ENCODE measurements at places on chromosomes 1 and 21.

DNA sequence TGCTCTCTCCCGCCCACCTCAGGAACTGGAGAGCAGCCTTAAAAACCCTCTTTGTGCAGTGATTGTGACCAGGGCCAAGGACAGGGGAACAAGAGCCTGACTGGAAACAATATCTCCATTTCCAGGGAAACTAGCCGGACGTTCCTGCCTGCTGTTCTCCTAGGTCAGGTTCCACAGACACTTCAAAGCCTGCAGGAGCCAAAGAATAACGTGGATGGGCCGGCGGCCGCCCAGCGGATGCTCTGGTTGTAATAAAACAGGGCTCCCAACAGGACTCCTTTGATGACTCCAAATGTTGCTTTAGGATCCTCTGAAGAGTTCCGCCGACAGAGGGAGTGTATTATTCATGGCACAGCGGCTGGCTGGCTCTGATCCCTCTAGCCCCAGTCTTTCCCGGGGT lies 162.2 kb downstream of the PLXNA2 start:
- peak; percentile 45 for DNase-seq

DNA sequence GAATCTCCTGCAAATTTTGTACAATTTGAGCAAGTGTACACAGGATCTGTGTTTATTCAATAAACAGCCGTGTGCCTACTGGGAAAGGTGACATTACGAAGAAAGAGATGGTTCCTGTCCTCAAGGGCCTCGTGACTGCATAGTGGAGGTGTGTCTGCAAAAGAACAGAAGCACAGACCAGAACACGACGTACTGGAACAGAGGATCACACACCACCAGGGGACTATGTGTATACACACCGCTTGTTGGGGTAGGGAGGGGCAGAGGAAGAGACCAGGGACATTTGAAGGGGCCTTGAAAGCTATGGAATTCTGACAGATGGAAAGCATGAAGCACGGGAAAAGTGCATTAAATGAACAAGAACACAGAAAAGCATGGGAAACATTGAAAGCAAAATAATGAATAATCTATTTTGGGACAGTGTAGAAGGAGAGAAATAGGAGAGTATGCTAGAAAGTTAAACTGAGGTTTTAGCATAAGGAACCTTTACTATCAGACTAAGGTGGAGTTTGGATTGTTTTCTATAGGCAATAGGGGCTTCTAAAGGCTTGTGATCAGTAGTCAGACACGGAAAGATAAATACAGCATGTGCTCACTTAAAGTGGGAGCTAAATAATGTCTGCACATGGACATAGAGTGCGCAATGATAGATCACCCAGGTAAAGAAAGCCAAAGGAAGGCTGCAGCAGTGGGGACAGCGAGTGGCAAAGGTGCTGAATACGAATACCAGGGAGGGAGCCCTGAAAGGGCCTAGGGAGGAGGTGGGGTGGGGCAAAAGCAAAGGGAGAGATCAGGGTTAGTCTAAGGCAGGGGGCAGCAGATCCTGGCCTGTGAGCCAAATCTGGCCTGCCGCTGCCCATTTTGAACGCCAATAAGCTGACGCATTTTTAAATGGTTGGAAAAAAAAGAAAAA lies 11.0 kb downstream of the JAK1 start:
- DNase-seq: no peak

GRCh38 chr1:104787866-104788510 lies 1038.3 kb downstream of the AMY1C start:
- DNase-seq: no peak

GRCh38 chr1:186772228-186772627 lies 56.5 kb upstream of the PLA2G4A start:
- no peak for DNase-seq

DNA sequence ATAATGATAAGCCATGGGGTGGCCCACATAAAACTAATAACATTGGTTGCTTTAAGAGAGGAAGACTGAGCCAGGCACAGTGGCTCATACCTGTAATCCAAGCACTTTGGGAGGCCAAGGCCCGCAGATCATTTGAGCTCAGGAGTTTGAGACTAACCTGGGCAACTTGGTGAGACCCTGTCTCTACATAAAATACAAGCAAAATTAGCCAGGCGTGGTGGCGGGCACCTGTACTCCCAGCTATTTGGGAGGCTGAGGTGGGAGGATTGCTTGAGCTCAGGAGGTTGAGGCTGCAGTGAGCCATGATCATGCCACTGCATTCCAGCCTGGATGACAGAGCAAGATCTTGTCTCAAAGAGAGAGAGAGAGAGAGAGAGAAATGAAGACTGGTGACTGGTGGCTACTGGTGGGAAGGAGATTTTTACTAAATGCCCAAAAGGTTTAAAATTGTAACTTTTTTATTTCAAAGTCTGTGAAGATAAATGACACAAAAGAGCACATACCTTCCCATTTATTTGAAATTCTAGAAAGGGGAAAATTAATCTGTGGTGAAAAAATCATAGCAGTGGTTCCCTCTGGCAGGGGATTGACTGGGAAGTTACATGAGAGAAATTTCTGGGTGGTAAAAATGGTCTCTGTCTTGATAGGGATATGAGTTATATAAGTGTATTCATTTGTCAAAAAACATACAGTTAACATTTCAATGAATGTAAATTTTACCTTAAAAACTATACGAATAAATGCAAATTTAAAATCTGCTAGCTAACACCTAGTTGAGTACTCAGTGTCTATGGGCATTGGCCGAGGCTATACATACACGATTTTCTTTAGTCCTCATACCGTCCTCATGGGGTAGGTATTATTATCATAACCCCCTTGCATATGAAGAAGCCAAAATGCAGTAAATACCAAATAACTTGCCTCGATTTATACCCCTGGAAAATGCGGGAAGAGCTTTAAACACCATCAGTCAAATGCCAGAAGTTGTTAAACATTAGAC lies 2.2 kb upstream of the NBPF1 start:
- DNase-seq: peak; percentile 46

DNA sequence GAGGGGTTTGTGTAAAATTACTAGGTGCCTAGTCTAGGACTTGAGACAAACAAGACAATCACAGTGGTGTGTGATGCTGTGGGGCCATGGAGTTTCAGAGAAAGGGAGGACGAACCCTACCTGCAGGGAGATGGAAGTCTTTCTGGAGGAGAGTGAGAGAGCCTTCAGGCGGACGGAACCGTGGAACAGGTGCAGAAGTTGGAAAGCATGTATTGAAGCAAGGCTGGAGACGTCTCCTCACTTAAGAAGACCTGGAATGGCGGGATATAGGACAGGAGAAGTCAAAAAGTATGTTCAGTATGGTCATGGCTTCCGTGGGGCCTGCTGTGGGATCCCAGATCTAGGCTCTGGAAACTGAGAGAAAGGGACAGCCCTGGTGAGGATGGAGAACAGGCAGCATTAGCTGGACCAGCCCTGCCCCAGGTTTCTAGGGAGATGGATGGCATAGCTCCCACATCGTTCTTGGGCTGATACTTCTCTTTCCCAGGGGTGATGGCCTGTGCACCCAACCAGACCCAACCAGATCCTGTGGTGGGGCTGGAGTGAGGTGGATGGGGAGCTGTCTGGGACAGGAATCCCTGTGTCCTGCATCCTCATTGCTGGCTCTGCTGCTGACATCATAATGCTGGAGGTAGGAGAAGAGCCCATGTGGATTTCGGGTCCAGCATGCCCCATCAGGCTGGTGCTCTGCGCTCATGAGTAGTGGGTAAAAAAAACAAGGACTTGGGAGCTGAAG lies 15.0 kb upstream of the LRP8 start:
- no peak for DNase-seq

GRCh38 chr1:156103521-156103947 lies 11.0 kb upstream of the LMNA start:
- peak; percentile 78 for DNase-seq

GRCh38 chr1:16117369-16117768 lies 38.5 kb downstream of the EPHA2 start:
- DNase-seq: no peak

GRCh38 chr1:163535807-163536206 lies 214.1 kb downstream of the NUF2 start:
- DNase-seq: no peak

DNA sequence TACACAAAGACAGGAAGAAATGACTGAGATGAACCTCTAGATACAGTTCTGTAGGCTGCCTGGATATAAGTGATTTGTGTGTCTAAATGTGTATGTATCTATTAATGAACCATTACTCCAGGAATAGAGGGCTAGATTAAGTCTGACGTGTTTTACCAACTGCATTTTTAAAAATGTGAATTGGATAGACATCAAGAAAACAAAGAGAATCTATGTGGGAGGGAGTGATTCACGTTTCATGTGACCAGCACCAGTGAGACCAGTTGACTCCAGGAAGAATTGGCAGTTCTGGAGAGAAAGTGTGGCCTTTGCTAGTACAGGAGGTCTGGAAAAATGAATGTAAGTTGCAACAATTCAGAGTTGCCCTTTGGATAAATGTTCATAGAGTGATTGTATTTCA lies 53.4 kb upstream of the RGS21 start:
- no peak for DNase-seq

DNA sequence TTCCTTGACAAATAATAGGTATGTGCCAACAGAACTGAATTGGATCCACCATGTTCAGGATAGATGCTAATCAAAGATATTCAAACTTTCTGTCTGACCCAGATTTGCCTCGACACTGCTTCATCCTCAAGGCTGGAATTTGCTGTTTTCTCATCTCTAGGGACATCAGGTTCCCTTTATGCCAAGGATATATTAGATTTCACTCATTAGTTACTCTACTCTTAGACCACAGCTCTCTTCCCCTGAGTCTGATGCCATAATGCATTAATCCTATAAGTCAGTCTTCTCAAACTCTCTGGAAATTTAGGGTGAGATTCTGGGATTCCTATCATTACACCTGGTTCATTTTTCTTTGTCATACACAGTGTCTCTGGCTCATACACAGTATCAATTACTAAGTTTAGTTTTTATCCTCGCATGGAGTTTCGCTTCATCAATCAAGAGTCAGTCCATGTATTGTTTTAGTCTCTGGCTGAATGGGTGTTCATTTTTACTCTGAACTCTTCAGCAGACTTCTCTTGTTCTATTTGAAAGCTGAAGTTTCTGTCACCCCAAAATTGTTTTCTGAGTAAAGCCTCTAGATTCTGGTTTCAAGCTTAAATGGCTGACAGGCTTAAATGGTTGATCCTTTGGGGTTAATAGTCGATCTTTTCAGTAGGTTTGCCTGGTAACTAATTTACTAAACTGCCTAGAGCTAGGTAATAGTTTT lies 9.3 kb upstream of the DCAF6 start:
- no peak for DNase-seq

GRCh38 chr1:64514197-64514765 lies 44.4 kb downstream of the CACHD1 start:
- DNase-seq: peak; percentile 80

DNA sequence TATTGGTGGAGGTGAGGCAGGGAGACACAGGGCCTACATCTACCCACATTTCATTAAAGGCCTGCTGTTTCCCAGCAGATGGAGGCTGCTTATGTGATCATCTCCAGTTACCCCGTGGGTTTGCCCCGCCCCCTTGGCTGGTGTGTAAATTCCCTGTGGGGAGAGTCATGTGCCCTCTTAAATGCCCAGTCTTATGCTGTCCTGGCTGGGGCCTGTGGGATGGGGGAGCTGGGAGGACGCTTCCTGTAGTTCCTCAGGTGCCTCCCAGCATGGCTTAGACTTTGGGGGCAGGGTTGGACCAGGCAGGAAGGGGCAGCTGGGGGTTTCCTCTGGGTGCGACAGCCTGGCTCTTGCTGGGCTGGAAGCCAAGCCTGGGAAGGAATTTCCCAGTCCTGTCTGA lies 15.5 kb upstream of the CITED4 start:
- DNase-seq: peak; percentile 68

GRCh38 chr1:87174724-87175245 lies 153.9 kb upstream of the LMO4 start:
- no peak for DNase-seq

DNA sequence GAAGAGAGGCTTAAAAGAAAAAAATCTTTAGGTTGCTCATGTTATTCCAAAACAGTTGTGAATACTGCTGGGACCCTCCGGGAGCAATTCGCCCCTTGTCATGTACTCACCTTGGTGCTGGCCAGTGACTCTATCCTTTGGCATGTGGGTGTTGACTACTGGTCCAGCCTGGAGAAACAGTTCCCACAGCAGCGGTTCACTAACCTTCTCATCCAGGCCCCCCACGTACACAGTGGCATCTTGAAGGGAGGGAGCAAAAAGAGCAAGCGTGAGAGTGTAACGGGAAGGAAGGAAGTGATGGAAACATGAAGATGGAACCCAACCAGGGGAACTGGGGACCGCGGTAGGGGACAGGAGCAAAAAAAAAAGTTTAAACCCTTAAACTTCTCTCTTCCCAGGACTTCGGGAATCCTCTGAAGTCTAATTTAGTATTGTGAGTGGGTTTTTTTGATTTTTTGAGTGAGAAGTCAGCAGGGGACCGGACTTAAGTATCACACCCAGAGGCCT lies 494 bp downstream of the SF3B4 start:
- no peak for DNase-seq

GRCh38 chr1:33397125-33397506 lies 33.8 kb downstream of the PHC2 start:
- no peak for DNase-seq

DNA sequence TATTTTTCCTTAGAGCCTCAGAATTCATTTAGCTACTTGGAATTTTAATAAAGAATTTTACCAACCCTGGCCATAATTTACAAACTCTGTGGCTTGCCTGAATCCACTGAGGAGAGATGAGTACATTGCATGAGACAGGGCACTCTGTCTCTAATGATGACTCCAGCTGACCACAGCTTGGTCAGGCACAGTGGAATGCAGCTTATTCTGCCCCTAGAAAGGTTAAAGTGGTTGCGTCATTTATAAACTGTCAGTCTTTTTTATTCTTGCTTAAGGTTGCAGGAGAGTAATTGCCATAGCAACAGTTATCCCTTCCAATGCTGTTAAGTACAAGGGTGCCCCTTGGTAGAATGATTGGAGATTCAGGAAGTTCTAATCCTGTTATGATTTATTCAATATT lies 28.3 kb downstream of the PDE4B start:
- DNase-seq: no peak

GRCh38 chr1:214476986-214477870 lies 74.2 kb downstream of the PTPN14 start:
- no peak for DNase-seq

- no peak for DNase-seq
These were observed 5.5 kb downstream of the LEMD1 start for GRCh38 chr1:205416322-205416721.

- DNase-seq: no peak
These were observed 36.2 kb upstream of the GADD45A start for GRCh38 chr1:67648582-67649326.

GRCh38 chr1:161209790-161210409 lies 5.2 kb upstream of the FCER1G start:
- peak; percentile 80 for DNase-seq

All from stomach (tissue), 19 donors.